Adipocyte (in vitro differentiated cells): ENCODE measurements at places on chromosomes 4 and X.

DNA sequence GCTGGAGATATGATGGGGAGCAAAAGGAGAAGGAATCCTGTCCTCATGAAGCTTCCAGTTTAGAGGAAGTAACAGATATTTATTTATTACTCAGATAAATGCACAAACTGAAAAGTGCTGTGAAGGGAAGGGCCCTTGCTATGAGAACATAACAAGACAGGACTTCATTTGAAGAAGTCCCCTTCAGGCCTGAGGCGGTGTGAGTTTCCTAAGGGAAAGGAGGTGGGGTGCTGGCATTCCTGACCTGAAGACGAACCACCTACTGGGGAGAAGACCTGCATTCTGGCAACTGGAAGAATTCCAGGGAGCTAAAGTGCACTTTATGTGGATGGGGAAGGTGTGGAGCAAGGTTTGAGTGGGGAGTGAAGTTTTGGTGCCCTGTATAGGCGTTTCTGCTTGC, 15.9 kb upstream of the SPARCL1 start:
- no peak for DNase-seq

DNA sequence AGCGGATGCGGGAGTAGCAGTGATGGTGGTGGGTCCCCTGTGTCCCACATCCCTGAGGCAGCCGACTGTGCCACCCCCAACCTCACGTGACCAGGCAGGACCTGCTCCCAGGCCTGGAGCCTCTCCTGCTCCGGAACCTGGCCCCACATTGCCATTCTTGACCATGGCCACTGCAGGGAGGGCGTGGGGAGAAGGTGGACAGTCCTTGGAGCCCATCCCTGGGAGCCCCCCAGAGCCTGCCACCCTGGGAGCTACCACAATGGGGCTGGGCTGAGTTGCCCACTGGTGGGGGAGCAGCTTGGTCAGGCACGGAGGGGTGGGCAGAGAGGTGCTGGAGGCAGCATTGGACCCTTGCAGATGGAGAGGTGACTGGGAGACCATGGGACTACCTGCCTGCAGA, 36.8 kb downstream of the TMPRSS11A start:
- DNase-seq: no peak

- DNase-seq: peak; percentile 47
These were observed 99.7 kb downstream of the FIP1L1 start for GRCh38 chr4:53477038-53477565.

GRCh38 chrX:148371291-148371690, 129.1 kb upstream of the AFF2 start:
- DNase-seq: no peak

- peak; percentile 50 for DNase-seq
These were observed 106.3 kb downstream of the LINC00632 start for GRCh38 chrX:140815868-140816267.

DNA sequence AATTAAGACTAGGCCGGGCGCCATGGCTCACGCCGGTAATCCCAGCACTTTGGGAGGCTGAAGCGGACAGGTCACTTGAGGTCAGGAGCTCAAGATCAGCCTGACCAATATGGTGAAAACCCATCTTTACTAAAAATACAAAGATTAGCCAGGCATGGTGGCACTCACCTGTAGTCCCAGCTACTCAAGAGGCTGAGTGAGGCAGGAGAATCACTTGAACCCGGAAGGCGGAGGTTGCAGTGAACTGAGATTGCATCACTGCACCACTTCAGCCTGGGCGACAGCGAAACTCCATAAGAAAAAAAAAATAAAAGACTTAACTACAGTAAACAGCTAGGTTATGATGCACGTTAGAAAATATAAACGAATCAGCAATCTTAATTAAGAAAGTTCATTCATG, 216.0 kb upstream of the TEX13C start:
- no peak for DNase-seq

DNA sequence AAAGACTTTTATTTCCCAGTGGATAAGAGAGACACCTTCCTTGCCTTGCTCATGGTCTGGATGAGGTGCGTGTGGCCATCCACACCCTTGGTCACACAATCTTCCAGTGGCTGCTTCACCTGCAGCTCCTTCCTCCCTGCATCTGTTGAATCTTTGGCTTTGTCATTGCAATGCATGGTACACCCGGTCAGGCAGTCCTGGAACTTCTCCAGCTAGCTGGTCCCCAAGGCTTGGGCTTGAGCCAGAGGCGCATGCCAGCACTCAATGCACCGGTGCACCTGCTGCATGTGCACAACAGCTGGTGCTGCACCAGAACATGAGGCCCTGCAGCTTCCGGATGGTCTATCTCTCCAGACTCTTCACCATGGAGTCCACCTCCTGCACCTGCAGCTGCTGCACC, 31.7 kb downstream of the SCML1 start:
- no peak for DNase-seq

- DNase-seq: no peak
These were observed 403.8 kb downstream of the FSTL5 start for GRCh38 chr4:161760008-161760407.

- no peak for DNase-seq
These were observed 405 bp downstream of the CENPE start for GRCh38 chr4:103197765-103198110.

DNA sequence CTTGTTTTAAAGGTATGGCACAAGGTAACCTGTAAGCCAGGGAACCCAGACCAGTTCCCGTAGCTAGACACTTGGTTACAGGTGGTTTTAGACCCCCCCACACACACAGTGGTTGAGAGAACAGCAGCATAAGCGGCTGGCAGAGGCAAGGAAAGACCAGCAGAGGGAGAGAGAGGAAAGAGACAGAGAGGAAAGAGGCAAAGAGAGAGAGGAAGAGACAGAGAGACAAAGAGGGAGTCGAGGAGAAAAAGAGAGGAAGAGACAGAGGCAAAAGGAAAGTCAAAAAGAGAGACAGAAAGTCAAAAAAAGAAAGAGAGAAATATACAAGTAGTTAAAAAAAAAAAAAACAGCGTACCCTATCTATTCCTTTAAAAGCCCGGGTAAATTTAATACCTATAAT, 19.5 kb upstream of the PCSK1N start:
- DNase-seq: peak; percentile 4

DNA sequence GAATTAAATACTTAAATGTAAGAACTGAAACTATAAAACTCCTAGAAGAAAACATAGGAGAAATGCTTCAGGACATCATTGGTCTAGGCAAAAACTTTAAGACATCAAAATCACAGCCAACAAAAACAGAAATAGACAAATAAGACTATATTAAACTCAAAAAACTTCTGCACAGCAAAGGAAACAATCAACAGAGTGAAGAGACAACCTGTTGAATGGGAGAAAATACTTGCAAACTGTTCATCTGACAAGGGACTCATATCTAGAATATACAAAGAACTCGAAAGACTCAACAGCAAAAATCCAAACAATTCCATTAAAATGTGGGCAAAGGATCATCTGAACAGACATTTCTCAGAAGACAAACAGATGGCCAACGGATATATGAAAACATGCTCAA, 16.2 kb upstream of the DSPP start:
- no peak for DNase-seq

DNA sequence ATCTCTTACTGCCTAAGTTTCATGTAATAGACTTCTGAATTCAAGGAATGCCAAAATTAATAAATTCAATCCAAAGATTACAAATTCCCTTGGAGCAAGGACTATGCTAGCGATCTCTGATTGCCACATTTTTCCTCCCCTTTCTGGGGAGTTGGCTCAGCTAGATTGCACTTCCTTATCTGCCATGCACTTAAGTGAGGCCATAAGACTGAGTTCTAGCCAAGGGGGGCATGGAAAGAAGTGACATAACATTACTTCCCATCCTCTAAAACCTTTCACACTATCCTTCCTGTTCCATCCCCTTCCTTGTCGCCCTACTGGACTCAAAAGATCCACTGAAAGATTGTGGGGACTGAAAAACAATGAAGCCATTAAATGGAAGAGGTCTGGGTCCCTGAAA, 53.8 kb upstream of the TXK start:
- peak; percentile 12 for DNase-seq

GRCh38 chr4:6909970-6910339, 329 bp downstream of the TBC1D14 start:
- DNase-seq: peak; percentile 67

- DNase-seq: no peak
These were observed 104.6 kb downstream of the DTHD1 start for GRCh38 chr4:36385951-36386571.

DNA sequence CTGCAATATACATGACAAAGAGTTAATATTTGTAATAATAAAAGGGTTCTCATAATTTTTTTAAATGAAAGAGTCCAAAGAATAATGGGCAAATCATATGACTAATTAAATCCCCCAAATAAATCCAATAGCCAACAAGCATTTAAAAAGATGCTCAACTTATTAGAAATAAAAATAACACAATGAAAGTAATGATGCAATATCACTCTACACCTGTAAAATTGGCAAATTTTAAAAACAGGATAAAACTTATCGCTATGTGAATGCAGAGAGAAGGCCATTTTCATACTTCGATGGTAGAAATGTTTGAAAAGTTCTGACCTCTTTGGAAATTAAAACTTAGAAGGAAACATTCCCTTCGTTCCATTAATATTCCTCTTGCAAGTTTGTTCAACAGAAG, 1.9 kb downstream of the F8 start:
- no peak for DNase-seq

GRCh38 chrX:19889582-19890342, 2.4 kb upstream of the SH3KBP1 start:
- DNase-seq: peak; percentile 40

DNA sequence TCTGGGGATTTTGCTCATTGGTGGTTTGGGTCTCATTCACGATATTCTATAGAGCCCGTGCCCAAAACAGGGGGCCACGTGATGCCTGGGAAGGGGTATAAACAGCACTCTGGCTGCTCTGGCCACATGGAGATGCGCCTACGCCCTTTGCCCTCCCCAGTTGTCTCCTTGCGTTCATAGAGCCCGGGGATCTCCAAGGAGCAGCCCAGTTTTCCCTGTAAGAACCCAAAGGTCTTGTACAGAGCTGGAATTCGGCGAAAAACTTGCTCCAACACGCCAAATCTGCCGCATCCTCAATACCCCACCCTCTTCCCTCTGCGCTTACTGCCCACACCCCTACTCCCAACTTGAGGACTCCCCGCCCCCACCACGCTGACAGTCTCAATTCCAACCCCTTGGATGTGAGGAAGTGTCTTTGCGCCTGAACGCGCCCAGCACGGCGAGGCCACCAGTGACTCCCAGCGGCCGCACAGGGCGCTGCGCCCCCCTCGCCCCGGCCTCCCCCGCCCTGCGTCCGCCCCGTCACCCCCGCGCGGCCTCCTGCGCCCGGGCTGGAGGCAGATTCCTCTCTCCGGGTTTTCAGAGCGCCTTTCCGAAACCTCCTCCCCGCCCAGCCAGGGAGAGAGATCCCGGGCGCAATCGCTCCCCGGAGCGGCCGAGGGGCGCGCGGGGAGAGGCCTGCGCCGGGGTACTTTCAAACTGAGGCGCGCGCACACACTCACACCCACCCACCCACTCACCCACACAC, at the start of gene NHS:
NHS (plus strand) TSS at position 582 of the 748 bp plus-strand sequence. CDS start 558 bp downstream, outside the sequence.
- peak; percentile 91 for DNase-seq

GRCh38 chr4:33071535-33071934, 2351.4 kb downstream of the PCDH7 start:
- DNase-seq: no peak

GRCh38 chrX:42519666-42520231, 258.2 kb downstream of the PPP1R2C start:
- peak; percentile 62 for DNase-seq

- DNase-seq: no peak
These were observed 59.3 kb downstream of the NLGN4X start for GRCh38 chrX:6169407-6169806.

DNA sequence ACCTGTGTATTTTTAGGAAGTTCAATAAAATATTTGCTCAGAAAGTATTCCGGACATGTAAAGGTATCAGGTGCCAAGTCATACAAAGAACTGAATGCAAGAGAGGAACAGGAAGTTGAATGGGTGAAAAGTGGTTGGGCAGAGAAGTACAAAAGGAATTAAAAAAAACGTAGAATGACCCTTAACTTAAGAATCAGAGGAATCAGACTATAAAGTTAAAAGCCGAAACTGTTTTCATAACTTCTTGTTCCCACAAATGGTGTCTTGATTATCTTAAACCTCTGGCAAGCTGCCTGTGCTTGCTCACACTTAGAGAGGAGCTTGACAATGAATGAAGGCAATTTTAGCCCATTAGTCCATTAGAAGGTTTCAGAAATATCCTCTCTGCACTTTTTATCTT, 81.6 kb upstream of the HHIP start:
- no peak for DNase-seq

DNA sequence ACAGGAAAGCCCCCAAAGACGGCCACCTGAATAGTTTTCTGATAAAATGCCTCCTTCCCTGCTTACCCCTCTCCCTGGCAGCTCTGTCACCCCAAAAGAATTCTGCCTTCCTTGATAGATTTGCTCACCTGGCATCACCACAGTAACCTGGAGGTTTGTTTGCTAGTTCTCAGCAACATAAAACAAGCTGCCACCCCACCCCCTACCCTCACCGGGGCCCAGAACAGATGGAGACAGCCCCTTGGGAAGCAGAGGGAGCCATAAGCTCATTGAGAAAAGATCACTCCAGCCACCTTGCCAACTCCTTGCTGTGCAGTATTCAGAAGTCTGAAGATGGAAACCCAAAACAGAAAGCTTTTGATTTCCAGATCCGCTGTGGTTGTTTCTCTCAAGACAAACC, 108.6 kb downstream of the DHX15 start:
- no peak for DNase-seq

- no peak for DNase-seq
These were observed 3.8 kb downstream of the ANKRD50 start for GRCh38 chr4:124708517-124709300.

DNA sequence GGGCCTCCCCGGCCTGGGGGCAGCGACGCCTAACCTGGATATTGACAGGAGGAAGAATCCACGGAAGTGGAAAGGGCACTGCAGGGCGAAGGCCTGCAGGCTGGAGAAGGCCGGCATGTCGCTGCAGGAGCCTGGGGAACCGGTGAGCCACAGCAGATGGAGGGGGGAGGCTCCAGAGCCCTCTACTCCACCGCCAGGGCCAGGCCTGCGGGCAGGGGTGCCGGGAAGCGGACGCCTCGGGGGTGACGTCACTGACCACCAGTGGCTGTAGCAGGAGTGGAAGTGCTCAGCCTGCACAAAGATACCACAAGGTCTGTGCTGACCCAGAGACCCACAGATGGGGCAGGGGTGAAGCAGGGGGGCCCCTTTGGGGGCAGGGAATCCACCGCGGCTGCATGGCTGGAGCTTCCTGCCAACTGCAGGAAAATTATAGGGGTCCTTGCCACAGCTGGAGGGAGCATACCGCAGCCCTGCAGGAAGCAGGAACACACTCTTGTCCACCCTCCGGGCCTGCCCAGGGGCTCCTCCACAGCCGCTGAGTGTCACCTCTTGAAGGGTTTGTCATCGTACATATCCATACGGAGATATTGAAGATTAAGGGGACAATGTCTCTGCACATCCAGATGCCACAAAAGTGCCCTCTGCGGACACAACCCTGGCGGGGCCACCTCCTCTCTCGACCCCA, 7.6 kb upstream of the HTRA3 start:
- DNase-seq: no peak
